ENCODE measurements at places on chromosomes 12 and 14.

DNA sequence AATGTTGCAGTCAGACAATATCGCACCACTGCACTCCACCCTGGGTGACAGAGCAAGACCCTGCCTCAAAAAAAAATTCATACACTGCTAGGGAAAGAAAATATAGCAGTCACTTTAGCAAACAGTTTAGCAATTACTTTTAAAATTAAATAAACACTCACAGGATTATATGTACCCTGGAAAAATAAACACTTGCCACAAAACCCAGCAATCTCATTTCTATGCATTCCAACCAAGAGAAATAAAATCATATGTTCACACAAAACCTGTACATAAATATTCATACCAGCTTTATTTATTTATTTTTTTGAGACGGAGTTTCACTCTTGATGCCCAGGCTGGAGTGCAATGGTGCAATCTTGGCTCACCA lies 20.2 kb downstream of the ATXN2 start:
- DNase-seq: no peak

- no peak for DNase-seq
Observed at GRCh38 chr12:131131077-131131807, 177.5 kb downstream of the ADGRD1 start.

- DNase-seq: no peak
Observed at GRCh38 chr12:70837026-70837425, 83.5 kb downstream of the PTPRR start.

DNA sequence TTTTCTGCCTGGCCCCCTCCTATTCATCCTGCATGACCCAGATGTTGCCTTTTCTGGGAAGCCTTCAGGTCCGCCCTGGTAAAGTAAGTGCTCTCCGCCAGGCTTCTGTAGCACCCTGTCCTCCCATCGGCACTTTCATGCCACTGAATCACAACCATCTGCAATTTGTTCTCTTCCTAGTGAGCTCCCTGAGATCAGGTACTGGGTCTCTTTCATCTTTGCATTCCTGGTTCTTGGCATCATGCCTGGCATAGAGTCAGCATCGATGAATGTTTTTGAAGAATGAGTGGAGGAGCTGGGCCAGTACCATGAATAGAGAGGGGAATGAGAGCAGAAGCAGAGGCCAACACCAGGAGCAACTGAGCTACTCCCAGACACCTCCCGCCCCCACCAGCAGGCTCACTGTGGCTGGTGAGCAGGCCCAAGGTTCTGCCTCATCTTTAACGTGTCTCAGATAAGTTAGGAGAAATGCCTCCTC lies 13.1 kb downstream of the ZDHHC22 start:
- DNase-seq: no peak

DNA sequence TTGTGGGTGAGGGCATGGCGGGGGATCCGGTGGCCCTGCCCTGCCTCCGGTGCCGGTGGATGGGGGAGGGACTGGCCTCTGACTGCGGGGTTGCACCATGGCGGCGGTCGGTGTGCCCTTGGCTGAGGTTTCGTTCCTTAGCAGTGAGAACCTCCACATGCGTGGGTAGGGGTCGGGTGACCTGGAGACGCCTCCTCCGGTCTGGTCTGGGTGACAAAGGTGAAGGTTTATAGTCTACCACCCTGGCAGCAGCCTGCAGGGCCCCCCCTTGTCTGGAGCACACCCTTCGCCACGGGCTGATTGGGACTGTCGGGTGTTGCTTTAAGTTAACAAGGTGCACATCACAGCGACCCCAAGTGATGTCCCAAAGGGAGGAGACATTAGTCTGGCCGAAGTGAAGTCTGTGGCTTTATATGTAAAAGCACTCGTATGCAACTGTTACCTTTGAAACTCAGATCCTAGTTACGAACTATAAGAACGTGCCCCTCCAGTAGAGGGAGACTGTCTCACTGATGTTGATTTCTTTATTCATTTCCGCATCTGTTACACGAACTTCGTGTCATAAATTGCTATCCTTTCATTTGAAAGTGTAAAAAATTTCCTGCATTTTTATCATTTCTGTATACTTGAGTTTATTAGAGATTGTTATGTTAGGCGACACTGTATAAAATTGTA lies 74.4 kb downstream of the WDR20 start:
- peak; percentile 12 for DNase-seq

Data from A549 (cell line).